H4 (cell line): ENCODE measurements at places on chromosomes 6 and 20. TPM values are rescaled to one million over a fixed set of nuclear protein-coding genes. Genes with fewer than 3 reads are reported as not detected.
A peak's percentile ranks its signal among the peaks of the same experiment; 100 is the strongest.

The VNN1 gene
- not detected in 2 replicates for total RNA-seq

The C20orf144 gene
- total RNA-seq, result not detected in 2 replicates

The PGBD1 gene
- 6.3 and 6.7 TPM in 2 replicates for total RNA-seq

The BHLHE23 gene
- not detected in 2 replicates for total RNA-seq

The GGTLC1 gene
- total RNA-seq, result not detected in 2 replicates

The RHAG gene
- not detected in 2 replicates for total RNA-seq

The PDE10A gene
- 2.1 and 3.1 TPM in 2 replicates for total RNA-seq

The TNF gene
- total RNA-seq, result not detected in 2 replicates

- DNase-seq, result no peak
These were observed 524.0 kb downstream of the UTRN start for GRCh38 chr6:144809120-144809519.

DNA sequence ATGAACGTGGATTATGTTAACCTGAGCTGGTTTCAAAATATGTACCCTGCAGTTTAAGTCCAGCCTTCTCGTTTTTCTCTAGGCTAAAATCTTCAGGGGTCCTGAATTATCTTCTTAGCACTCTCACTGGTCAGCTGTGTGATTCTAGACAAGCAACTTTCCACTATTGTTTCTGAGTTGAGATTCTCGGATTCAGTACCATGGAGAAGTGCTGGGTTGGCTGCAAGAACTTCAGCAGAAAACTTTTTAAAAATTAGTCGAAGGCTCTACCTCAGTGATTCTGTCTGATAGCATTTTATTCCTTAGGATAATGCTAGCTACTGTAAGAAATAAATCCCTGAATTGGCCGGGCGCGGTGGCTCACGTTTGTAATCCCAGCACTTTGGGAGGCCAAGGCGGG lies 173.7 kb downstream of the GRM1 start:
- no peak for DNase-seq

GRCh38 chr6:134034961-134035822 lies 17.2 kb downstream of the SLC2A12 start:
- DNase-seq, result no peak

- no peak for DNase-seq
These were observed 11.4 kb upstream of the GRM4 start for GRCh38 chr6:34157236-34157830.

DNA sequence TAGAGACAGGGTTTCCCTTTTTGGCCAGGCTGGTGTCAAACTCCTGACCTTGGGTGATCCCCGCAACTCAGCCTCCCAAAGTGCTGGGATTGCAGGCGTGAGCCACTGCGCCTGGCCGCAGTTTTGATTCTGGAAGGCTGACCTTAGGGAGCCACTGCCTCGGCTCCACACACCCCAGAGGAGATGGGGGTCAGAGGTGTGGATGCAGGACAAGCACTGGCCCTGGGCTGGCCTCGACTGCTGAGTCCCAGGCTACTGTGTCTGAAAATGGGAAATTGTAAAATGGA lies 1.5 kb downstream of the ZBP1 start:
- DNase-seq, result no peak

DNA sequence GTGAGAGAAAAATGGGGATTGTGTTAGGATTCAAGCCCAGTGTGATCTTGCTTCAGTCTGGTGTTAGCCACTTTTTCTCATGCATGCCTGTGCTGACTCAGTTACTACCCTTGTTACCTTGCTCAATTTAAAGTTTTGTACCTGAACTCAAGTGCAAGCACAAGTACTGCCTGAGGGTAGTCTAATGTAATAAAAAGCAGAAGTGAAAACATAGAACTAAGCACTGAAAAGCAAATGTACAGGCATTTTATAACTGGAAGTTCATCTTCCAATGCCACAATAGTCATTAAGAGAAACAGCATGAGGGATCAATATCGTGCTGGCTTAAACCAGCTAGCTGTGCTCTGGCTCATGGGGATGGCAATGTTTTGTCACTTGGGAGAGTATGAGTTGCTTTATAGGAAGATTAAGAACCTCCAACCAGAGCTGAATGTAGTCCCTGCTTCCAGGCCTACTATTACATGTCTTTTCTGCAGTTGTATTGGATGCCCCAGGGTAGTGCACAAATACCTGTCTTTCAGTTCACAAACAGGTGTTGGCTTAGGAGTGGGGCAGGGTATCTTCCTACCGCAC lies 48.7 kb downstream of the SLC35F1 start:
- DNase-seq, result no peak

GRCh38 chr6:39078695-39079094 lies 30.1 kb downstream of the GLP1R start:
- no peak for DNase-seq

- peak; percentile 60 for DNase-seq
These were observed 14.7 kb upstream of the CCDC167 start for GRCh38 chr6:37514321-37514771.

GRCh38 chr6:28349892-28350737 lies at the start of gene ZKSCAN3:
TSS of gene ZKSCAN3 (plus strand) at chr6:28349947. CDS start at chr6:28359587, 9,640 bp downstream.
- DNase-seq, result peak; percentile 77

GRCh38 chr6:14121936-14122344 lies 4.4 kb downstream of the CD83 start:
- DNase-seq, result no peak

GRCh38 chr6:152721956-152722355 lies 24.3 kb downstream of the MYCT1 start:
- no peak for DNase-seq

DNA sequence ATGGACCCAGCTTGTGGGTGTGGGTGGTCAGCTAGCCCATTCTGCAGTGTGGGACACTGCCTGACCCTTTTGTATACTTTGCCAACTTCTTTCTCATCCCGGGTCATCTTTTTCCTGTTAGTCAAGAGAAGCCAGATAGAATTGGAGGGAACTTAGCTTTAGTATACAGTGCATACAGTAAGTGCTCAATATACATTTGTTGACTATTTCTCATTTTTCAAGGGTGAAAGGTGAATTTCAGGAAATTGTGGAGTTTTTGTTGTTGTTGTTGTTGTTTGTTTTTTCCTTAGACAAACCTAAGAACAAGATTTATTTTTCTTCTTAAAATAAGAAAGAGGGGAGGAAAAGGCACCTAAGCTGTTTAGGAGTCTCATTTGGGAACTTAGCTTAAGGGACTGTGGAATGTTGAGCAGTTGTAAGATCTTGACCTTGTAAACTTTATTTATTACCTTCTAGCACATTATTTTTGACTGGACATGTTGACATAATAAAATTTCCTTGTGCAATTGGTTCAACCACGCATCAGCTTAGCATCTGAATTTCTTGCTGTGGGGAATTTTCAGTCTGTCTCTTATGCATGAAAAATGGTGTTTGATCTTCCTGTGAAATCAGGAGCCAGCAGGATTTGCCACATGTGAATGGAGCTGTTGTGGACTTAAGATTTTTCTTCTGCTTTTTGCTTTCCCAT lies 113.6 kb downstream of the ARID1B start:
- DNase-seq, result no peak

DNA sequence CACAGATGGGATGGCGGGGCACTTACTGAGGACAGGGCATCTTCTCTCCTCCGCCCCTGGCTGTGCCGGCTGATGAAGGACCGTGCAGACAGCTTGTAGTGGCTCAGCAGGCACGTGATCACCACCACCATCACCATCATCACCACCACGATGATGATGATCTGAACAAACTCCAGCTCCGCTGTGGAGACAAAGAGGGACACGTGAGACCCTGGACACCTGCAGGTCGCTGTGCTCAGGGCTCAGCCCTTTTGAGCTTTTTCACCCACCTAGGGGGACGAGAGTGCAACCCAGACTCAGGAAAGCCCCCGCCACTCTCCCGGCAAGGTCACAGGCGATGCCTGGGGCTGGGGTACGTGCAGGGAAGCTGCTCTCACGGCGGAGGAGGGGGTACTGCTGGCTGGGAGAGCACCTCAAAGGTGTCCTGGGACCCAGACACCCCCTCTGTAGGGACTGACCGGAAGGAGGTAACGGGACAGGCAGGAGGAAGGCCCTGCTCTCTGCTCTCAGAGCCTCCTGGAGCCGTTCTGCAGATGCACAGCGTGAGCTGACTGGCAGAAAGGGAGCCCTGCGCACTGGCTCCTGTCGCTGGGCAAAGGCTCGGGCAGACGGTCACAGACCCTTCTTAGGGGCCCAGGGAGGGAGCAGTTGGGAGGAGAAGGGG lies 39.4 kb upstream of the ZBP1 start:
- DNase-seq, result no peak

DNA sequence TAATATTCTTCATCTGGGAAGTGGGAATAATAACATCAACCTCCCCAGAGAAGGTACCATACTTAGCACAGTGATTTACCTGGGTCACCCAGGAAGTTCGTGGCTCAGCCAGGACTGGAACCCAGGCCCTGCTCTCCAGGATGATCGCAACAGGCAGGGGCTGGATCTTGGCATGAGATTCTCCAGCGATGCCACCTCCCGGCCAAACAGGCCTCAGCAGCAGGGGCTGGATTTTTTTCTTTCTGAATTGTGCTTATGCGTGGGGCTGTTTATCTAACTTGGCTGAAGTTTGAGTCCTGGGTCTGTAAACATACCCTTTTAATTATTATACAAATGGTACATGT lies 129.5 kb upstream of the PTPN1 start:
- DNase-seq, result peak; percentile 51

GRCh38 chr6:89678531-89678930 lies 40.0 kb upstream of the LYRM2 start:
- DNase-seq, result no peak

DNA sequence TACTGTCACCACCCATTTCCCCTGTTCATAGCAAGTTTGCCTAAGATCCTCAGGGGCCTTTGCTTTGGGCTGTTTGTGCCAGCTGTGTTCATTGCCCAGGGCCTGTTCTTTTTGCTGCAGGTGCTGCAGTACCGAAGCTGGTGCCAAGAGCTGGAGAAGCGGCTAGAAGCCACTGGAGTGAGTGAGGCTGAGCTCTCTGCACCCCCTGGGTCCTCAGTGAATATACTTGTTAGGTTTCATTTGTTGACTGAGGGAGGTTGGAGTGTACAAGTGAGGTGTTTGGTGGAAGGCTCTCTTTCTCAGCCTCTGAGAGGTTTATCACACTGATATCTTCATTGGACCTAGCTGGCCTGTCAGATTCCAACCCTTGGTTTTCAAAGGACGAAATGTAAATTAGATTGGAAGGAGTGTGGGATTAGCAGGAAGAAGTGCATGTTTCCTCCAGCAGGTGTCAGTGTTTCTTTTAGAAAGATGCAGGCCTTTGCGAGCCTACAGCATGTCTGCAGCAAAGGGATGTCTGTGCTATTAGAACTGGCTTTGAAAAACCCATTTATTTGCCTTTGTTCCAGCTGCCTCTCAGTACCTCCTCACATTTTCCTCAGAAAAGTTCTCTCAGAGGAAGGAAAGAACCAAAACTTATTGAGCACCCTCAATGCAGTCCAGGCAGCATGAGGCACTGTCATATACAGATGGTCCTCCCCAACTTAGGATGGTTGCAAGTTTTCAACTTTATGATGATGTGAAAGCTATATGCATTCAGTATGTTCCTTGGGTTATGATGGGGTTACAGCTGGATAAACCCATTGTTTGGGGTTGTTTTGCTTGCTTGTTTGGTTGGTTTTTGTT lies 8.3 kb downstream of the CEP250 start:
- DNase-seq, result peak; percentile 49
